NCI-H146 (cell line): ENCODE measurements at places on chromosomes 2 and 18.

GRCh38 chr18:61896118-61896517 is 3.3 kb upstream of the RNF152 start:
- DNase-seq = no peak

DNA sequence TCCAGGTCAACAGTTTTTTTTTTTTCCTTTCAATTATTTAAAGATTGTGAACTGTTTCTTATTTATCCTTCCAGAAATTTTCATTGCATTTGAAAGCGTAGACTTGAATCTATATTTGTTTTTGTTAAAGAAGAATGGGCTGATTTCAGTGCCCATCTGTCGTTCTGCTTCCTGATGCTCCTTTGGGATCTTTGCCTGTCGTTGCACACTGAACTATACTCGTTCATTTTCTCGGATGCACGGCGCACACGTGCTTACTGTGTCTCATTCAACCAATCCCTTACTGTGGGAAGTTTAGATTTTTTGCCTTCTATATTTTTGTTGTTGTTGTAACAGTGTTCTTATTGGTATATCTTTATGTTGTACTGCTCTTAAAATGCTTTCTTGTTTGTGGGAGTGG is 149.7 kb downstream of the VAPA start:
- no peak for DNase-seq

DNA sequence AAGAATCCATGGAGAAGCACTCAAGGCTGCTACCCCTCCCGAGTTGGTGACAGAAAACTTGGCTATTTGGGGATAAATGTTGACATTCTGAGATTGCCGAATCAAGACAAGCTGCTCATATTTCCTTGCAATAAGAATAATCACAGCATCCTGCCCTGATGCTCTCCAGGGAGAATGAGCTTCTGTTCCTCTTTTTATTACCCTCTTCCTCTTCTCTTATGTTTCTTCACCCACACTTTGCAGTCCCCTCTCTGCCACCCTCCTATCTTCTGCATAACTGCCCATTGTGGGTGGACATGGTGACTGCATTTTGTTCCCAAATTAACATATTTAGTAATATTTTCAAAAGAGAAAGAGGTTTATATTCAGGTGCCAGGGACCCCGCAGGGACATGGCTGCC is 11.9 kb upstream of the MSGN1 start:
- DNase-seq = no peak

- DNase-seq = peak; percentile 6
These were observed 8.6 kb upstream of the PLEKHM3 start for GRCh38 chr2:208033701-208034502.

DNA sequence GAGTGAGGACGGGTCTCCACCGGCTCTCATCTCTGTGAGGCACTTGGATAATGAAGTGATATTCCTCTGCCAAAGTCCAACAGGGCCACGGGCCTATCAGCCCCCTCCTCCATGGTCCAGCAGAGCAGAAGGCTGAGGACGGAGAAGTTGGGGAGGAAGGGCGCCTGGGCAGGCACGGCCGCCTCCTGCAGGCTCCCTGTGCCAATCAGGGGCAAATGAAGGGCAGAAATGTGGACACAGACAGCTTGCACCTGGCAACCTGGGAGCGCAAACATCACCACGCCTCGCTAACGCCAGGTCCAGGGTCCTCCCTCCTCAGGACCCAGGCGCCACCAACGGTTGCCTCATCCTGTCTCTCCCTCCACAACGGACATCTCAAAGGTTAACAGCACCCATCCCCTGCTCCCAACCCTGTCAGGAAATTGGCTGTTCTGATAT is 24.3 kb downstream of the SMAD7 start:
- DNase-seq = peak; percentile 65
